ENCODE measurements at places on chromosomes 3 and 15.

GRCh38 chr3:42066516-42067181 is 24.5 kb upstream of the TRAK1 start:
- peak; percentile 52 for ATAC-seq

DNA sequence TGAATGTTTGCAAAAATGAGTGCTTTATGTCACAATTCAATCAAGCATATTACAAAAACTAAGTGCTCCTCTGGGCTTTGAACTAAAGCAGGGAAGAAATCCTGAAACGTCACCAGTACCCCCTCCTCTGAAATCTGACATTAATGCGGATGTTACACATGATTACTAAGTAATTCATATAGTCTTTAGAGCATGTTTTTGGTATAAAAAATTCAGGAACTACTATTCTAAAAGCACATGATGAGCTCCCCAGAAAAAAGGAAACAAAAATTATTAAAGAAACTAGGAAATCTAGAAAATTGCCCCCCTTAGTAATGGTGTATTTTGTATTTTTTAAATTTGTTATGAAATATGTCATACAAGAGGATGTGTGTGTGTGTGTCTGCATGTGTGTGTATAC is 87.7 kb downstream of the MYO5A start:
- ATAC-seq, result no peak

- no peak for ATAC-seq
Measured at GRCh38 chr3:9087831-9088413, 124.7 kb upstream of the RAD18 start.

- no peak for ATAC-seq
Measured at GRCh38 chr3:39075910-39076309, 24.1 kb downstream of the WDR48 start.

GRCh38 chr3:126944089-126944965 is 38.6 kb upstream of the PLXNA1 start:
- no peak for ATAC-seq

GRCh38 chr3:50357481-50357880 is 1.8 kb downstream of the TMEM115 start:
- ATAC-seq, result no peak

DNA sequence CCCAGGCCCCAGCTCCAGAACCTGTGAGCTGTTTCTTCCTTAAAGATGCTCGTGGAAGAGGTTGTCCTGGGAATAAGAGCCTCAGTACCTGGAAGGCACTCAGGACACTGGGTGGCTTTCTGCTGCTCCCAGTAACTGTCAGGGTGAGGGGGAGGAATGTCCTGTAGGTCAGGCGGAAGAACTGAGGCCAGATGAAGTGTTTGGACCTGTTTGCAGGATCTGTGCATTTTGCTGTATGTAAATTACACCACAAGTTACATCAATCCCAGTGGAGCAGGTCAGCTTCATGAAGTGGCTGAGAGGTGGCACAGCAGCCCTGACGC is 27.1 kb downstream of the HDAC11 start:
- no peak for ATAC-seq

DNA sequence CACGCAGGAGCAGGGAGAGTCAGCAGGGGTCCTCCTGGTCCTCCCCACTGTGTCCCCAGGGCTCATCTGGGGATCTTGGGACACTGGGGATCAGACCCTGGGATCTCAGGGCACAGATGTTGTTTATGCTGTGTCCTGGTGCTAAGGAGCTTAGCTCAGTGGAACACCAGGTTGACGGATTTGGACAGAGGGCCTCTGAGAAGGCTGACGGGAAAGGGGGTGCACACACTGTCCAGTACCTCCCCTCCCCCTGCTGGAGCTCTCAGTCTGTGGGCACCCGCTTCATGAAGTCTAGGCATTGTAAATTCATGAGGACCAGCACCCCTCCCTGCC is 21.9 kb upstream of the SEMA3F start:
- ATAC-seq, result no peak

DNA sequence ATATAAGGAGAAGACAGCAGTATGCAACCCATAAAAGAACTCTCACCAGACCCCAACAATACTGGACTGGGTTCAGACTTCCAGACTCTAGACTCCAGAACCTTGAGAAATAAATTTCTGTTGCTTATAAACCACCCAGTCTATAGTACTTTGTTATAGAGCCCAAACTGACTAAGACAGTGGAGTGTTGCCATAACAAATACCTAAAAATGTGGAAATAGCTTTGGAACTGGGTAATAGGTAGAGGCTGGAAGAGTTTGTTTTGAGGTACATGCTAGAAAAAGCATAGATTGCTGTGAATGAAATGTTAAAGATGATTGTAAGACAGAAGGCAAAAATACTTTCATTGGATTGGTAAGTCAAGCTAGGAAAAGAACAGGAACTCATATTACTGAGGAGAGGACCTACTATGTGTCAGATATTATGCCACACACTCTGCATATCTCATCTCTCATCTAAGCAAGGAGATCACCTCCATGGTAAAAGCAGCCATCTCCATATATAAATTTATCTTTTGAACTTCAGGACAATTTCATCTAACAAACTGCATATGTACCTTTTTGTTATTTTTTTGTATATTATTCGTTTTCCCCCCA is 67.4 kb upstream of the FNDC3B start:
- ATAC-seq, result no peak

- peak; percentile 35 for ATAC-seq
Measured at GRCh38 chr15:74845208-74845568, 2.2 kb upstream of the ULK3 start.
